ENCODE measurements at places on chromosomes 12 and 14. TPM values are rescaled to one million over a fixed set of nuclear protein-coding genes. Genes with fewer than 3 reads are reported as not detected.

- DNase-seq, result no peak
Measured at GRCh38 chr12:68446384-68446783, 114.2 kb upstream of the MDM1 start.

CDH24 gene
- total RNA-seq, result 7.0 TPM

RERGL gene
- not detected for total RNA-seq

DAO gene
- total RNA-seq, result not detected

DNA sequence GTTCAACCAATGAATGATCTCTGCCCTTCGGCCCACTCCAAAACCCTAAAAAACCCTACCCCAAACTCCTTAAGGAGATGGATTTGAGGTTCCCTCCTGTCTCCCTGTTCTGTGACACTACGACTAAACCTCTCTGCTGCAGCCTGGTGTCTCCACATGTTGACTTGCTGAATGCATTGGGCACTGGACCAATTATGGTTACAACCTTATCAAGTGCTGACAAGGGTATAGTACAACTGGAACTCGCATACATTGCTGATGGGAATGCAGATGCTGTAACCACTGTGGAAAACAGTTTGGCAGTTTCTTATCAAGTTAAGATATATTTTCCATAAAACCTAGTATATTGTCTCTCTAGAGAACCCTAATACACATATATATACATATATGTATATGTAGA lies 6.3 kb upstream of the DICER1 start:
- DNase-seq, result no peak
